GOT3 (cell line): ENCODE measurements at places on chromosomes 16 and 17.

DNA sequence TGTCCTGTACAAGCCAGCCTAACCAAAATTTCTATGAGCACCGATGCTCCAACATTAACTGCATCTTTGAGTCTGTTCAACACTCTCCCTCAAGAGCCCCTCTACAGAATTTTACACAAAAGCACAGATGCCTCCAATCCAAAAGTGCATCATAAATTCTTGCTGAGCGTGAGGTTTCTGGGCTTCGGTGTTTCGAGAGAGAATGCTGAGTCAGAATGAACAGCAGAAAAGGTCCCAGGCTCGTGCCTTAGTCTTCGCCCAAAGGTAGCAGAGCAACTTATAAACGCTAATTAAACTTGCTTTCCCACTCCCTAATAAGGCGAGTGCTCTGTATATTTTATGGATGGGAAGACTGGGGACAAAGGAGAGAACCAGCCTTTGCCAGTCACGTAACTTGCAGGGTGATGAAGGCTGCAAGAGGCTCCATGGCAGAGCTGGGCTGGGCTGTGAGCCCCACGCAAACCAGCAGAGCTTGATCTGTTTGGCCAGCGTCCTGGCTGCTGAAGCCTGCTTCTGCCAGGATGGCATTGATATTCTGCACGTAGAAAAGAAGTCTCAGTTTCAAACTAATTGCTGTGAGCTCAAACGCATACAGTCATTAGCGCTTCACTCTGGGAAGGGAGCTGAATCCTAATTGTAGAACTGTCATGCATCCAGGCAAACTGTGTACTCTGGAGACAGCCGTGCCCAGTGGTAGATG lies 138.5 kb downstream of the DNAH9 start:
- no peak for DNase-seq

- DNase-seq: no peak
These were observed 29.6 kb downstream of the NLK start for GRCh38 chr17:28071891-28072606.

DNA sequence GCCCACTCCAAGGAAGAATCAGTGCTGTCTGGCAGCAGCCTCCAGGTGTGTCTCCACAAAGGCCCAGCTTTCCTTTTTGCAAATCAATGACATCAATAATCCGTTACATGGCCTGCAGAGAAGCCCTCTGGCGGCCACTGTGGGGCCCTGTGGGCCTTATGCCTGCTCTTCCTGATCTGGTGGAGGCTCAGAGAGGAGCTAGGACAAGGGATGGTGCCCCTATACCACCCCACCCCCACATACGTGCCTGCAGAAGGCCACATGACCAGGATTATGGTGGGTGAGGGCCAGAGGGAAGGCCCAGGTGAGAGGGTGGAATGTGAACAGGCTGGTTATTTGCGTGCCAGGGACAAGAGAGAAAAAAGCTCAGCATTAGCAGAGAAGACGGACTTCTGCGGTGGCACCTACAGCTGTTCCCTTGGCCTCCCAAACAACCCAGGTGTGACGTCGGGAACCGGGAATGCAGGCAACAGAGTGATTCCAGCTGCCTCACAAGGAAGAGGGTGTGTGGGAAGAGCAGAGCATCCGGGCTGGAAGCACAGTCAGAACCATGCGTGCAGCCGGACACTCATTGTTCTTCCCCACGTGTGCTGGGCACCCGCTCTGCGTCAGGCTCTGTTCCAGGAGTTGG lies 22.5 kb downstream of the EIF4A3 start:
- DNase-seq: no peak

DNA sequence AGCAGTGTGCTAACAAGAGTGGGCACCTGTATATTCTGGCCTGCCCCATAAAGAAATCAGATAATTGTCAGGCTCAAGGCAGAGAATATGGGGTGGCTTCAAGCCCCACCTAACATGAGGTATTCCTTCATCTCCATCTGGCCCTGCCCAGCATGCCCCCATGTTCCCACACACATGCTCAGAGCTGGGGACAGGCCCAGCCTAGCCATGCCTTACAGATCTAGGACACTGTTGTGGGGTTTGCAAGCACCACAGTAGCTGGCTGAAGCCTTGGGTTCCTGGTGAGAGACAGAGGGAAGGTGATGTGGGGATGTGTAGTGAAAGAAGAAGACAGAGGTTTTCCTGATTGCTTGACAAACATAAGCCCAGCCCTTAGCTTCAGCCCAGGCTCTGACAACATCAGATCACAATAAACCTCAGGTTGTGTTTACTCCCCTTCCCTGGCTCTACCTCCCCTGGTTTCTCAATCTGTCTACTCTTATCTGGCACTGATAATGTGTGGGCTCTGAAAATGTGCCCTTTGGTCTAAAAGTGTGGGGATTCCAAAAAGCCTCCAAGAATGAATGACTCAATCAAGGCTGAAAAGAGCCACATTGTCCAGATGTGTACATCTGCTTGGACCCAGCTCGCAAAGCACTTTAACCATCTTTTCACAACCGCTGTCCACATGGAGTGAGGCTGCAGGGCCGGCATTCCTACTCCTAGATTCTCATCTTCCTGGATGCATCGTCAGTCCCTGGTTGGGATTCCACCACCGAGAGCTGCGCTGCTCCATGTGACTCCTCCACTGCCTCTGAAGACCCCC lies 34.4 kb downstream of the CDRT4 start:
- DNase-seq: no peak

DNA sequence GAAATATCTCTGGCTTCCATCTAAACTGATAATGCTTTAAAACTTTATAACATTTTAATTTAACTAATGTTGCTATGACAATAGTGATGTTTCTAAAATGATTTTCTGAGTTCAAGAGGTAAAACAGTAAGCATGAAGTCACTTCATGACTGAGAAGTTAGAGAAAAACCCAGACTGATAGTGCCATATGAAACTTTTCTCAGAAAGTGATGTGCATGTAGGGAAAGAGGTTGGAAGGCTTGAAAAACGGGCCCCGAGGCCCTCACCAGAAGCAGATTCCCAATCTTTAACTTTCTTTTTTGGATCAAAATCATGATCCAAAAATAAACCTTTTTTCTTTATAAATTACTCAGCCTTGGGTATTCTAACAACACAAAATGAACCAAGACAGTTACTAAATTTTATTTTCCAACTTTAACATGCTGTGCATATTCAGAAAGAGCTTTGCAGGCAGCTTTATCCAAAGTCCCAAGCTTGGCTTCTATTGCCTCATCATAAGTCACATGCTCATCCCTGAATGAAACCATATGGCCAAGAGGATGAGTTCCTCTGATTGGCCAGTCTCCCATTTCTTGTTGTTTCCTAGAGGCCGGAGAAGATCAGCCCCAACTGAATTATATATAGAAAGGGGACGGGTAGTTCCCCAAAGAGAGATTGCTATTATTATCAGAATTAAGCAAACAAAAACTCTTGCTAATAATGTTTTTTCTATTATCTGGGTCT lies 357.6 kb upstream of the SALL1 start:
- DNase-seq: no peak

GRCh38 chr16:4696905-4697847 lies 3.8 kb downstream of the NUDT16L1 start:
- no peak for DNase-seq

DNA sequence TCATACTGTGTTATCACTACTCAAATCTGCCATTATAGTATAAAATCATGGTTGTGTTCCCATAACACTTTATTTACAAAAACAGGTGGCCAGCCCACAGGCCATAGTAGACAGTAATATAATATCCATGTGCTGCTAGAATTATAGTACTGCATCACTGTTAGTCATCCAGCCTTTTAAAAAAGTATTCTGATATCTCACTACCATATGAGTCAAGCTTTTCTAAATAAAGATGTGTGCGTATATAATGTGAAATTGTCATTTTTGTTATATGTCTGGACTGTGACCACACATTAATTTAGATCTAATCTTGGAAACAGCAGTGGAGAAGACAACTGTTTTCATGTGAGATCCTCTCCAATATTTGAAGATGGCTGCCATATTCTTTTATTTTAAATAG lies 1049.1 kb upstream of the GOT2 start:
- DNase-seq: no peak

GRCh38 chr17:36086791-36087190 lies 3.2 kb downstream of the CCL3 start:
- no peak for DNase-seq

DNA sequence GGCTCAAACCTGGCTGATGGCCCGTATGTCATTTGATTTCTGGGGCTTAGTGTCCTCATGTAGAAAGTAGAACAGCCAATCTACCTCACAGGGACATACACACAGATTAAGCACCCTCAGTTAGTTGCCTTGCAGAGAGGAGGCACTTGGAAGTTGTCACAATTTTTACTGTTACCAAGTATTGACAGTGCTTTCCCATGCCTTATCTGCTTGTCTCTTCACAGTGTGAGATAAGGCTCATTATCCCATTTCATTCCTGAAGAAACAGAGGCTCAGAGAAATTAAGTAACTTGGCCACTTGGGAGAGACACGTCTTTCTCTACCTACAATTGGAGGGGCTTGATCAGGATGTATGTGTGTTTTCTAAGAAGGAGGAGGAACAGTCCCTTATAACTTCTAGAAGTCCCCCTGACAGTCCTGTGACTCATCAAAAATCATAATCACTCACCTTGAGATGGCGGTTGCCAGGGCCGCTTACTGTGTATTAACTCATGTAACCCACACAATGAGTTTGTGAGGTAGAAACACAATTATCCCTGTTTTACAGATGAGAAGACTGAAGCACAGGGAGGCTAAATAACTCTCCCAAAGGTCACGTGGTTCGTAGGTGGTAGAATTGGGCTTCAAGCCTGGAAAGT lies 56.9 kb upstream of the LHX1 start:
- no peak for DNase-seq

- DNase-seq: no peak
These were observed 111.2 kb downstream of the SHISA9 start for GRCh38 chr16:13012601-13013000.

- no peak for DNase-seq
These were observed 10.8 kb upstream of the APOH start for GRCh38 chr17:66240013-66240412.

- no peak for DNase-seq
These were observed 26.4 kb upstream of the KSR1 start for GRCh38 chr17:27429666-27430382.

DNA sequence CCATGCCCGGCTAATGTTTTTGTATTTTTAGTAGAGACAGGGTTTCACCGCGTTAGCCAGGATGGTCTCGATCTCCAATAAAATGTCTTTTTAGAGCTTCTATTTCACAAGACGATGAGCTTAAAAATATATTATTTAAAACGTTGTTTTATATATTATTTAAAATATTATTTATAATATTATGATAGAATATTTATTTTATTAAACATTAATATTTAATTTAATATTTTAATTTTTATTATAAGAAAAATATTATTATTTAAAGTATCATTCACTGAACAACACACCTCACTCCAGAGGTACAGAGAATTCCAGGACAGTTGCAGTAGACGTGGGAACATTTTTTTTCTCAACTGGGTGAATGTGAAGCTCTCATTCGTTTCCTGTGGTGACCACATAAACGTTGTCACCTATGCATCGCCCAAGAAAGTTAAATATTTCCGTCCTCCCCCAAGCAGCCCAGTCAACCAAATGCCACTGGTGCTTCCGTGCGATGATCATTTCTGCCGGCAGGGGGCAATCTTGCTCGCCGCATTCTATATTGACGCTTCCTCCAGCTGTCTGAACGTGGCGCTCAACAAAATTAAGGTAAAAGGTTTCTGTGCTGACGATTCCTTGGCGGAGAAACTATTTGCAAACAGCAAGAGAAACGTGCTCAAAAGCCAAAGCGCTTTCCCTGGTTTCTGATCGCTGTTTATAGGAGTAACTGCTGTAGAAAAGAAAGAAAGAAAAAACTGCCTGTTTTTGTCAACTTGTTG lies 41.7 kb upstream of the PRSS54 start:
- peak; percentile 29 for DNase-seq

- no peak for DNase-seq
These were observed 48.8 kb downstream of the RMI2 start for GRCh38 chr16:11393861-11394592.

- no peak for DNase-seq
These were observed 239.1 kb upstream of the RBFOX1 start for GRCh38 chr16:7093511-7093910.

DNA sequence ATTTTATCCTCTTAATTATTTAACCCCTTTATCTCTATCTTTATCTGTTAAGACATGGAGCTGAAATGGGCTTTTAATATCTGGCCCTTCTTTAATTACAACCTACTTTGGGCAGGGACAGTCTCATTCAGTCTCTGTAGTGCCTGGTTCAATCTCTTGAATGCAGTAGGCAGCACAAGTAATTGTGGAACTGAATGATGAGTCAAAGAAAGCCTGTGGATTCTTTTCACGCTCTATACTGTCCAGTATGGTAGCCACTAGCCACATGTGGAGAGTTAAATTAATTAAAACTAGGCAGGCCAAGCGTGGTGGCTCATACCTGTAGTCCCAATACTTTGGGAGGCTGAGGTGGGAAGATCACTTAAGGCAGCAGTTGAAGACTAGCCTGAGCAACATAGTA lies 9.3 kb downstream of the BPTF start:
- DNase-seq: no peak

DNA sequence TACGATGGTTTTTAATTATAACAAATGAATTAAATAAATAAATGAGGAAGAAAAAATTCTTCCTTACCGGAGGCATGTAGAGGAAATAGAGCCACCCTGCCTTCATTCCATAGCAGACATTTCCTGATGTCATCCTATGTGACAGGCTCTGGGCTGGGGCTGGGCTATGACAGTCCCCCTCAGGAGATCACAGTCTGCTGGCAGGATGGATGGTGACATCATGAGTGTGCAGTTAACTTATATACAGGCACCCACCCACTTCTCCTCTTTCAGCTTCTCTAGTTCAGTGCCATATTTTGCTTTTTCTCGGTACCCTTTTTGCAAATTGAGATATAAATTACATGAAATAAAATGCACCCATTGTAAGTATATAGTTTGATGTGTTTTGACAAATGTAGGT lies 6.4 kb upstream of the CMTM3 start:
- no peak for DNase-seq

DNA sequence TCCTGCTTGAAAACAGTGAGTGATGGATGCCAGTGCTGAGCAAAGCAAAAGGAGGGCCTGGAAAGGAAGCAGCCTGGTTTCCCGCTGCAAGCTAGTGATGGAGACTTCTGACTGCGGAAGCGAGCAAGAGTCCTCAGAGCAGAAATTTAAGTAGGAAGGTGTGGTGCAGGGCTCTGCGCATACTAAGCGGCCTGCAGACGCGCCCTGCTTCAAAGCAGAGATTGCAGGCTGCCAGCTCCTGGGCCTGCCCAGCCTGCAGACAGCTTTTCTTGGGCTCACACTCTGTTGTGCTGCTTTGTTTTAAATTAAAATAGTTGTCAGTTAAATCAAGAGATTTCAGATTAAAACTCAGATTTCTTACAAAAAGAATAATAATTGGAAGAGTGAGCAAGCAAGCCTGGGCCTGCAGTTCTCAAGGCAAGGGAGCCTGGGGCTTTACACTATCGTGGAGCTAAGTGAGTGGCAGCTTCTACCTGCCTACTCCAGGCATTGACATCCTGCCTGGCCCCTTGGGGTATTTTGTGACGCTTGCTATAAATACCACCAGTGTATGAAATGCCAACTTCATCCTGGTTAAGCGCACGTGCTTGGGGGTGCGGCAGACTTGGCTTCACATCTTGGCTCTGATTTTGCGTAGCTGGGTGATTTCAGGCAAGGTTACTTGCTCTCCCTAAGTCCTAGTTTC lies 237.3 kb downstream of the XYLT1 start:
- no peak for DNase-seq

GRCh38 chr16:47197536-47198179 lies 53.9 kb upstream of the NETO2 start:
- no peak for DNase-seq
